ENCODE measurements at places on chromosomes 11 and 22. TPM values are rescaled to one million over a fixed set of nuclear protein-coding genes. Genes with fewer than 3 reads are reported as not detected.

MPZL3 gene
- 2.0 TPM for total RNA-seq

GRCh38 chr22:22717664-22718063 lies 73.2 kb downstream of the GGTLC2 start:
- DNase-seq, result no peak

- DNase-seq, result no peak
Measured at GRCh38 chr11:132888226-132888625, 644.1 kb downstream of the OPCML start.

- no peak for DNase-seq
Measured at GRCh38 chr11:113685654-113686359, 20.3 kb downstream of the TMPRSS5 start.

DNA sequence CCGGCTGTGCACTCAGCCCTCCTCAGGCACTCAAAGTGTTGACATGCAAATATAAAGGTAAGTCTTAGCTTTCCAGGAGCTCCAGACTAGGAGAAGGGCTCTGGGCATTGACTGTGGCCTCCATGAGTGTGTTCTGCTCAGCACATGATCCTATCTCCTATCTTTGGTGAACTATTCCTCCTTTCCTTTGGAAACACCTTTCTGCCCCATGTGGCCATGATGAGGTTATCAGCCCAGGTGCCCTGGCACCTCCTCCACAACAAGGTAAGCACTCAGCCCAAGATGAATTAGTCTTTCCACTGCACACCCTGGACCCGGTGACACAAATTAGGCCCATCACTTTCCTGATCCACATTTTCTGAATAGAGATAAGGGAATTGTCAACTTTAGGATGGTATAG lies 37.9 kb upstream of the LMO1 start:
- no peak for DNase-seq

FLRT1 gene
- 13.5 TPM for total RNA-seq

BBOX1 gene
- 14.8 TPM for total RNA-seq

CCDC188 gene
- total RNA-seq, result 0.57 TPM

GRCh38 chr11:553988-554340 lies 6.6 kb downstream of the LMNTD2 start:
- DNase-seq, result no peak

DNA sequence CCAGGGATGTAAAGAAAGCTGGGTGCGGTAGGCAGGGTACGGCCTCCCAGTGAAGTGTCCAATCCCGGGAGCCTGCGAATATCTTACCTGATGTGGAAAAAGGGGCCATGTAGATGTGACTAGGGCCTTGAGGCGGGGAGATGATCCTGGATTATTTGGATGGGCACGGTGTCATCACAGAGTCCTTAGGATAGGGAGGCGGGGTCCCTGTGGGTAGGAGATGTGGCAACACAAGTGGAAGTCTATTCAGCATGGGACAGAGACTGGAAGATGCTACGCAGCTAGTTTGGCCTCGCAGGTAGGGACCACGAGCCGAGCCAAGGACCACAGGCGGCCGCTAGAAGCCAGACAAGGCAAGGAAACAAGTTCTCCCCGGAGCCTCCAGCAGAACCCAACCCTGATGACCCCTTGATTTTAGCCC lies 46.4 kb upstream of the SHANK2 start:
- no peak for DNase-seq

DNA sequence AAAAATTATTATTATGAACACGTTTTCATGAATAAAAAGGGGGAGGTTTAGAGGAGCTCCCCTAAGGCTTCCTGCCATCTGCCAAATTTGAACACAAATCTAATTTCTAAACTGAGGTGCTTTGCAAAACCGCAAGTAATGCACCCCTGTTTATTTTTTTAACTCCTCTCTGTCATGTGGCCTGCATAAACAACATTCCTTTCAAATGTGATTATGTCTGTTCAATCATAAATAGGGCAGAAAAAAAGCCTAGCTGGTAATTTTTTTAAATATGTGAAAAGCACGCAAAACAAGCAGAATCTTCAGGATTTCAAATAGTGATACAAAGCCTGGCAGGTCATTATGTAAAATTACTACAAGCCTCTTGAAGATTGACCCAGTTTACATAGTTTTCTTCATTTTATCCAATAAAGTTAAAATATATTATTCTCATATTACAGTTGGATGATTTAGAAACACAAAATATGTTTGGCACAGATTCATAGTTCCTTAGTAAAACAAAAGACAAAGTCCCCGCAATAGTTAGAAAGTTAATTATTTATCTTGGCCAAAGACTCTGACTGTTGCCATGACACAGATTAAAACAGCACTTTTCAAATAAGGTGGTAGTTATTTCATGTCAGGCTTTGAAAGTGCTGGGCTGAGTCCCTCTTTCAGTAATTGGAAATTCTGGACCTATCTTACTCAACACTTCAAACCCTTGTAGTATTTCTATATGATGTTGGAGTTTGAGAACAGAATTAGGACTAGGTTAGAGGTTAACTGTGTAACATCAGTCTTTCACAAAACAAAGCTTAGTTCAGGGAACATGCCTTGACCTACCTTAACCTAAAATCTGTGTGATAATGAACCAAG lies 200.3 kb upstream of the MPPED2 start:
- no peak for DNase-seq

DNA sequence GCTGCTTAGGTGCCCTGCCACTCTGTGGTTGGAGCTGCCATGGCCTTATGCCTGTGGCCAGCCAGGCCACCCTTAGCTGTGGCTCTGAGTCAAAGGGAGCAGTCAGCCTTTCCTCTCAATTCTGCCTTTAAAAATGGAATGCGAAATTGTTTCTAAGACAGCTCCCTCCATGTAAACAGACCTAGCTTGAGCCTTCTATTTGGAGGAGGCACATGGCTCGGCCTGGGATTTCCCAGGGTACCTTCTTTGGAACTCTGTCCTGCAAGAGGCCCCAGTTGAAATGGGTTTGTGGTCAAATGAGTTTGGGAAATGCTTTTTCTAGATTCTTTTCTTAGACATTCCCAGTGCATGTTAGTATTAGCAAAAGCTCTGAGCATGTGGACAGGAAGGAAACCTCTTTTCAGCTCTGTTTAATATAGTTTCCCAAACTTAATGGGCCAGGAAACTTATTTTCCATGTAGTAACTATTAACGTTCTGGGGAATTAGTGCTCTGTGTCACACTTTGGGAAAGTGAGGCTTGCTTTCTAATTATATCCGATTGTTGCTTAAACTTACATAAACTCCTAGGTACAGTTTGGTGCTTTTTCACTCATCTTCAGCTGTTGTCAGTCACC lies 7.8 kb downstream of the PHOX2A start:
- no peak for DNase-seq

SEPTIN5 gene
- 397 TPM for total RNA-seq

All from dorsolateral prefrontal cortex (tissue), 122 donors.